ENCODE measurements at places on chromosomes 7 and 10.

GRCh38 chr7:47284691-47285635, 296.9 kb downstream of the TNS3 start:
- no peak for DNase-seq

GRCh38 chr10:12825260-12825849, 176.2 kb downstream of the CCDC3 start:
- DNase-seq: no peak

DNA sequence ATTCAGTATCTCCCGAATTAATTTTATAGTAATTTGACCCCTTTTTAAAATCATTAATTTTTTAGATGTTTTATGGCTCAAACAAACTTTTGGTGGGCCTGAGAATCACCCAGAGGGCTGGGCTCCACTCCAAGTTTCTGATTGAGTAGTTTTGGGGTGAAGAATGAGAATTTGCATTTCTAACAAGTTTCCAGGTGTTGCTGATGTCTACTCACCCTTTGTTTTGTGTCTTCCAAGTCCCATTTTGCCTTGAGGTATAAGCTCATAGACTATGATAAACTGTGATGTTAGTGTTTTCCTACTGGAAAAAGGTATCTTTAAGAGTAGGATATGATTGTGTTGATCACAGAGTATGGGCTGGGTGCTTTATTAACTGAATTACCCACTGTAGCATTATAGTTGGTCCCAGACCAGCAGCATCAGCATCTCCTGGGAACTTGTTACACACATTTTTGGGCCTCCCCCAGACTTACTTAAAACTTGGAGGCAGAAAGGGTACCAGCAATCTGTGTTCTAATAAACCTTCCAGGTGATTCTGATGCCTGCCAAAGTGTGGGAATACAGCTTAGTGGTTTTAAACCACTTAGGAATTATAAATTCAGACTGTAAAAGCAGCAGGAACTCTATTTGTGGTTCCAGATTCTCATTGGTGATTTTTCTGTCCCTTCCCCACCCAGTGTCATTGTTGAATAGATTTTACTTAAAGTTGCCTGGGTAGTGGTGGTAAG, 19.1 kb downstream of the ZNRF2 start:
- no peak for DNase-seq

DNA sequence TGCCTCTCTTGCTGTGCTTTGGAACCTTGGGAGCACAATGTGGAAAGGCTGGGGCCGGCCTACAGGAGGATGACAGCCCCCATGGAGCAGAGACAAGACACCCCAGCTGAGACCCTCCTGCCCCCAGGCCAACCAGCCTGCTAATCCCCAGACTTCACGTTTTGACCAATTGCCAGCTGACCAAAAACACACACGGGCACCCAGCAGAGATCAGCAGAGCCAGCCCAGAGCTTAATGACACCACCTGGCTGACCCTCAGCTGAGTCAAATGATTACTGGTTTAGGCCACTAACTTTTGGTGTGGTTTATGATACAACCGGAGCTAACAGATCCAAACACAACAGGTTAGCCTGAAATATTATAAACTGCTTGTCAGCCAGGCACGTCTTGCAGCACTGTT, 111.2 kb upstream of the KIF5B start:
- no peak for DNase-seq

- DNase-seq: no peak
Observed at GRCh38 chr7:140312141-140312846, 86.0 kb downstream of the SLC37A3 start.

DNA sequence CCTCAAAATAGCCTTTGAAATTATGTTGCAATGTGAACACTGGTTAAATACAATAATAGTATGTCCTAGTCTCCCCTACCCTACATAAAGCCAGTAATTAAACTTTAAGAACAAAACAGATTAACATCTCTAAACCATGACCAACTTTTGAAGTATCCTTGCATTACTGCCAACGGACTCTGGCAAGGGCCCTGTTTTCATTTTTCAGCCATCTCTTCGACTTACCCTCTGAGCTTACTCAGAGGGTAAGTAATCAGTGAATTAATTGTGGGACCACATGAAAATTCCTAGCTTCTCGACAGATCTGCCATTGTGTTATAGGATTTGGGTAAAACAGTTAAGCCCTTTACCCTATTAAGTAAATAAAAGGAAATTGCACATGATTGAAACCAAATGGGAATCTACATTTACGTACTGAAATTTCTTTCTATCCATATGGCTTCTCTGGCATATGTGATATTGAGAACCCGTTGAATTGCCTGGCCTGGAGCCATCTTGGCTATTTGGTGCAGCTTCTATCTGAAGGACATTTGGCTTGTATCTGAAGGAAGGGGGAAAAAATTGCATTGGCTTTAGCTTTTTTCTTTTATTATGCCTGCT, 39.6 kb downstream of the DYNC1I1 start:
- DNase-seq: no peak

DNA sequence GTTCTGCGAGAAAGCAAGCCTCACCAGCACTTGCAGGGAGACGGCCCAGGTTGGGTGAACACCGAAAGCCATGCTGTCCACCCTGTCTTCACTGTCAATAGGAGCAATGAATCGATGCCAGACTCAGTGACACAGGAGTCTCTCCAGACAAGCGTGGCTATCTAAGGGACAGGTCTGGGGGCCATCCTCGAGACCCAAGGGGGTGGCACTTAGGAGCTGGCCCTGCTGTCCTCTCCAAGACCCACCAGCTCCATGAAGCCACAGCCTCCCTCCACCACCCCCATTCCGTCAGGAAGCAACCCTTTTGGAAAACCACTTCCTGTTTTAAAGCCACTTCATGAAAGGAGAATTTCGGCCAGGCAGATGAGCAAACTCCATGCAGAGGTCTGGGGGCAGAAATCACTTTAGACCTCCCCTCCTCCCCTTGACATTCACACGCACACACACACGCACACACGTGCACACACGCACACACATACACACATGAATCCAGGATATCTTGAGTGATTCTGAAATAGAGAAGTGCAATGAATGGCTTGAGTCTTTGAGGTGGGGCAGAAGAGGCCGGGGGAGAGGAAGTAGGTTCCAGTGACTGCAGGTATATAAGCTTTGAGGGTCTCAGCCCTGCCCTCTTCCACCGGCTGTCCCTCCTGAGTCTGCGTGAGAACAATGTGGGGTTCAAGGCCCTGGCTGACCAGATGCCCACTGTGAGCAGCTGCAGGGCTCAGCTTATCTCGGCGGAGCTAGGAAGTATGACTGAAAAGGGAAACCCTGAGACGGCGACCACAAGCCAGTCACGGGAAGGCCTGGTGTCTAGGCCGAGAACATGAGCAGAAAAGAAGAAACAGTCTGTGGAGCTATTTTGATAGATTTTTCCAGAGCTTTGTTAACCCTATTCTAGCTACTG, 25.0 kb downstream of the RGS10 start:
- DNase-seq: peak; percentile 41

- DNase-seq: no peak
Observed at GRCh38 chr7:52436278-52436677, 599.2 kb upstream of the POM121L12 start.

- no peak for DNase-seq
Observed at GRCh38 chr7:45190406-45191165, 33.0 kb downstream of the RAMP3 start.

DNA sequence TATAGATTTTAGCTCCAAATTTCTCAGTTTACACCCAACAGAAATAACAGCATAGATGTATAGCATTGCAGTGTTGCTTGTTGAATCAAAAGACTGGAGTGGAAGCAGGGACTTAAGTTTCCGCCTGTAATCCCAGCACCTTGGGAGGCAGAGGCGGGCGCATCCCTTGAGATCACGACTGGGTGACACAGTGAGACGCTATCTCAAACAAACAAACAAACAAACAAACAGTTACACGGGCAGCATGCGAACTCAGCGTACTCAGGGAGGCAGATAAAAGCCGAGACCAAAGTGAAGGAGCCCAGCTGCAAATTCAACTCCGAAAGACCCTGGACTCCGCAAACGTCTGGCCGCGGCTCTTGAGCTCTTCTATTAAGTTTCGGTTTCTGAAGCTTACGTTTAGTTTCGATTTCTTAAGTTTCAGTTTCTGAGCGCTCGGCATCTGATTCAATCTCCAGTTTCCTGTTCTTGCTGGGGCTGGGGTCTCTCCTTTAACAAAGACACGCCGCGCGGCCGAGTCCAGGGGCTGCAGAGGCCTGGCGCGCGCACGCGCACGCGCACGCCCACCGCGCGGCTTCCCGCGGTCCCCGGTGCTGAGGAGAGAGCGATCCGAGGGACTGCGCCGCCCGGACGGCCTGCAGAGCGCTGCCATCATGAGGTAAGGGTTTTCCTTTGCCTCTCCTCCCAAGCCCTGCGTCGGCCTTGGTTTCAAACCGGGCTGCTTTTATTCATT, at the start of gene IFIT5:
IFIT5 (plus strand) TSS at position 423 of the 733 bp plus-strand sequence; CDS start at position 654, 231 bp downstream.
- peak; percentile 49 for DNase-seq

- DNase-seq: no peak
Observed at GRCh38 chr10:123144697-123145541, 3.0 kb upstream of the HMX2 start.

- no peak for DNase-seq
Observed at GRCh38 chr7:77320137-77320536, 96.0 kb downstream of the GSAP start.

DNA sequence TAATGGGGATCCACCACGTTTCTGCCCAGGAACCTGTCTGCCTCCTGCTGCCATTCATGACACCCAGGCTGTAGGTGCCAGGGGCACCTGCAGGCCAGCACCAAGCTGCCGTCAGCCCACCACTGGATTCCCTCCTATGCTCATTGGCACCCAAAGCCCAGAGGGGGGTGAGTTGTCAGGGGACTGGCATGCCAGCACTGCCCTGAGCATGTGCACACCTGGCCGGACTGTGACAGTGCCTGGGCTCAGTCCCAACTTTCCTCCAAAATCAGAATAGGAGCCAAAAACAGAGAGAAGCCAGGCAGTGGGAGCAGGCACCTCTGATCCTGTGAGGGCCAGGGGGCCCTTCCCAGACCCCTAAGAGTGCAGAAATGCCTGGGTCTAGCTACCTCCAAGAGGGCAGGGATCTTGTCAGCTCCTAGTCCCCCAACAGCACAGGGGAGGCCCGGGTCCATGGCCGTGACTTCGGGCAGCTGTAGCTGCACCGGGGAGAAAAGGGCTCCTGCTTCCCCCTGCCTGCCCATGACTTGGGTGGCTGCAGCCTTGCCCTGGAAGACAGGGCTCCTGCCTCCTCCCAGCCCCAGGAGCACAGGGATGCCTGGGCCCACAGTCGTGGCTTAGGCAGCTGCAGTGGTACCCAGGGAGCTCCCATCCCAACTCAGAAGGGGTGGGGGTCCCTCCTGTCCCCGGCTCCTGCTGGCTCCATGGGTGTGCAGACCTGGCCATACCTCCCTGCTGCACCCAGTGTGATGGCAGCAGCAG, 249.8 kb upstream of the DKK1 start:
- no peak for DNase-seq

GRCh38 chr7:613442-614140, 93.9 kb upstream of the PDGFA start:
- no peak for DNase-seq

DNA sequence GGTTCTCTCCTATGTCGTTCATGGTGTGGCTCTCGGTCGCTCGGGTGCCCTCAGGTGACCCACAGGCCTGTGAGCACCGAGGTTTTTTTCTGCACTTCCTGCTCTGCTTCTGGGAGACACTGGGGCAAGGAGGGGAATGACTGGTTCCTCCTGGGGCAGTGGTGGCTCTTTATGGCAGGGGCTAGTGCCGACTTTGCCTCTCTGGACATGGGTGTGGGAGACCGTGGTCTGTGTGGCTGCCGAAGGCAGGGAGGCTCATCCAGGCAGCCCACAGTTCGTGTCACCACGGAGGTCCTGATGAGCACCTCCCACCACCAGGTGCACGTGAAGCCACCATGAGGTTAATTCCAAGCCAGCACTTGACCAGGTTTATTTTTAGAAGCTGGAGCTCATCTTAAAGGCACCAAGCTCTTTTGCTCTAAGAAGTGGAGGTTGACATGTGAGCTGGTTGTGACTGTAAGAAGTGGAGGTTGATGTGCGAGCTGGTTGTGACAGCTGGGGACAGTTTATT, 24.7 kb upstream of the DPYSL4 start:
- peak; percentile 17 for DNase-seq

- no peak for DNase-seq
Observed at GRCh38 chr7:21911341-21911875, 34.3 kb downstream of the CDCA7L start.

- no peak for DNase-seq
Observed at GRCh38 chr7:138478499-138478908, 18.4 kb downstream of the TRIM24 start.

- DNase-seq: no peak
Observed at GRCh38 chr10:43137717-43138020, 576 bp upstream of the CSGALNACT2 start.

DNA sequence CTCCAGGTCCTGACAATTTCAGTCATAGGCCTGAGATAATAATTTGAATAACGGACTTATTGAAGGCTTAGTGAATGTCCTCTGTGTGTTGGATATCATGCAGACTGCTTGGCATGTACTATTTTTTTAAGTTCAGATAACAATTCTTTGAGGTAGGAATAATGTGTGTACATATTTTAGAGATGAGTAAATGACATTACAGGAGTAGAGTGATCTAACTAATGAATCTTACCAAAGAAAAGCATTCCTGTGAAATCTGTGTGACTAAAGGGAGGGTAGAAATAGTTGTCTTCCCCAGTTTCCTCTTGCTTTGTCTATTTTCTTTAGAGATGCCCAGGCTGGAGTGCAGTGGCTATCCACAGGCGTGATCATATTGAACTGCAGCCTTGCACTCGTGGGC, 391.8 kb upstream of the ETV1 start:
- DNase-seq: no peak

Data from CD4-positive, alpha-beta T cell (primary cell).